Fibroblast of gingiva (primary cell): ENCODE measurements at places on chromosomes 13 and 19.

- peak; percentile 5 for DNase-seq
Measured at GRCh38 chr19:34254698-34255432, 511 bp downstream of the GARRE1 start.

GRCh38 chr19:44808463-44809371 lies at the start of gene BCAM:
BCAM (plus strand) TSS chr19:44809103; CDS start chr19:44809125, 22 bp downstream.
- DNase-seq: peak; percentile 57

DNA sequence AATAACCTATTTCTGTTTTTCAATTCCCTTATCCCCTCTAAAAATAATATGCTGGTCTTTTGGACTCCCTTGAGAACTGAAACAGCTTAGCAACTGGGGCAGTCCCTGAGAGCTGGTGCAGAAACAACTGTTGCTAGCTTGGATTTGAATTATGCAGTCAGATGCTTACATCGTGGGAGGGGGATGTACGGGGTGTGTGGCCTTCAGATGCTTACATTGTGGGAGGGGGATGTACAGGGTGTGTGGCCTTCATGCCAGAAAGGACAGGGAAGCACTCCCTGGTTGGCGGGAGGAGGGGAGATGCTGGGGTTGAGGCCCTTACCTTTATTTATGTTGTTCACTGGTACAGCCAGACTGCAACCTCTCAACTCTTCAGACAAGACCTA lies 25.6 kb downstream of the LRCH1 start:
- DNase-seq: no peak

DNA sequence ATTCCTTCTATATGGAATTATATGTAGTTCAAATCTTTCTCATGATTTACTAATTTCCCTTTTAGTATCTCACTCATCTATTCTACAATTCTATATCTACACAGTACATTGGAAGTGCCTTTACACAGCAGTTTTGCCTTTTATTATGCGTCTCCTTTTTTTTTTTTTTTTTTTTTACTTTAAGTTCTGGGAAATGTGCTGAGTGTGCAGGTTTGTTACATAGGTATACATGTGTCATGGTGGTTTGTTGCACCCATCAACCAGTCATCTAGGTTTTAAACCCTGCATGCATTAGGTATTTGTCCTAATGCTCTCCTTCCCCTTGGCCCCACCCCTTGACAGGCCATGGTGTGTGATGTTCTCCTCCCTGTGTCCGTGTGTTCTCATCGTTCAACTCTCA lies 1150.1 kb upstream of the PRR20A start:
- no peak for DNase-seq

- no peak for DNase-seq
Measured at GRCh38 chr13:113746143-113746525, 12.9 kb upstream of the TMEM255B start.

DNA sequence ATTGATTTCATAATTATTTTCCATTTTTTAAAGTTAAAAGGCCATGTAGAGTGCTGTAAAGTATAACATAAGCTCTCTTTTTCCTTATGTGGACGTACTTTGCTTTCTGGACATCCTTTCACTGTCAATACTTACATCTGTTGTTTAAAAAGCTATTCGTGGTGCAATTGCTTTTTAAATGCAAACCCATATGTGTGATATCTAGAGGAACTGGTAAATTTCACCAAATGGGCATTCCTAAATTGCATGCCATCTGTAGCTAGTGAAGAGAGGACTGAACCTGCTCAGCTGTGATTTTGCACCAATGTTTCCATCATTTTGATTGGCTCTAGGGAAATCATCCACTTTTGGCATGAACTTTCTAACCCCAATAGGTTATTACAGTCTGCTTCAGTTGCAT lies 129.4 kb downstream of the PCDH17 start:
- DNase-seq: no peak

- DNase-seq: peak; percentile 1
Measured at GRCh38 chr13:93559718-93560117, 333.1 kb downstream of the GPC6 start.

GRCh38 chr13:113548171-113548641 lies 36.3 kb upstream of the TFDP1 start:
- DNase-seq: peak; percentile 56

DNA sequence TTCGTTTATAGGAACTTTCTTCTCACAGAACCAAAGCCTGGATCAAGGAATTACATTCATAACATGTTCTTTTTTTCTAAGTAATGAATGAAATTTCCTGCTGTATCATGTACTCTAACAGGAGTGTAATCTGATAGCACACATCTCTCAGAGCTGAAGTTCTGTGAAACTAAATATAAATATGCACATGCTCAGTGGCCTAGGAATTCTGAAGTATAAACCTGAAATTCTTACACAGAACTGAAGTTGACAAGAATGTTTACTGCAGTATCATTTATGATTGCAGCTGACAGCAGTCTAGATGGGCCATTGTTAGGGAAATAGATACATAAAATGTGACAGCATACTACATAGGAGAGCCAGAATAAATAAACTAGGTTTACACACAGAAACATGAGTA lies 54.5 kb downstream of the USP12 start:
- peak; percentile 45 for DNase-seq

- no peak for DNase-seq
Measured at GRCh38 chr13:103898481-103898880, 832.3 kb upstream of the SLC10A2 start.

GRCh38 chr13:99981735-99982035 lies at the start of gene ZIC2:
ZIC2 (plus strand) TSS chr13:99981784; CDS start chr13:99982065, 281 bp downstream.
- DNase-seq: no peak

DNA sequence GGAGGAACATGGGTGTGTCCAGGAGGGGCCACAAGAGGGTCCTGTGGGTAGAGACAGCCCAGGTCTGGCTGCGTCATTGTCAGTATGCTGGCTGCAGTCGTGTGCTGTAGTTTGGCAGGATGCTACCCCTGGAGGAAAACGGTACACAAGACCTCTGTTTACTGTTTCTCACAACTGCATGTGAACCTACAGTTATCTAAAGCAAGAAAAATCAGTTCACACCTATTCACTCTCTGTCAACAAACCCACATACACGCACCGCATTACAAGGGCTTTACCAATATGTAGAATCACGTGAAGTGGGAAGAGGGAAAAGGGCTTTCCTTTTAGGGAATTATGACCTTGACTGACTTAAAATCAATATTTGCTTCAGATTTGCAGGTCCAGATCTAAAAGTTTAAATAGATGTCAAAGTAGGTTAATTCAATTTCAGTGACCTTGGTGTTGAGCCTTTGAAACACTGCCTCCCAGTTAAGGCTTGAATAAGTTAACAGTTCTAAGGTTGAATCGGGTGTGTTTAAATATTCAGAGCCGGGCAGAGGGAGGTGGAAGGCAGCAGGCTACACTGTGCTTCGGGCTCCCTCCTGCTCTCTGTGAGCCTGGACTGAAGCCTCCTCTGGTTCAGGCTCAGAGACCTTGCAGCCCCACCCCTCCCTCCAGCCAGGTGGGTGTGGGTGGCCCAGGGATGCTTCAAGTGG lies 17.2 kb upstream of the MCF2L start:
- no peak for DNase-seq

DNA sequence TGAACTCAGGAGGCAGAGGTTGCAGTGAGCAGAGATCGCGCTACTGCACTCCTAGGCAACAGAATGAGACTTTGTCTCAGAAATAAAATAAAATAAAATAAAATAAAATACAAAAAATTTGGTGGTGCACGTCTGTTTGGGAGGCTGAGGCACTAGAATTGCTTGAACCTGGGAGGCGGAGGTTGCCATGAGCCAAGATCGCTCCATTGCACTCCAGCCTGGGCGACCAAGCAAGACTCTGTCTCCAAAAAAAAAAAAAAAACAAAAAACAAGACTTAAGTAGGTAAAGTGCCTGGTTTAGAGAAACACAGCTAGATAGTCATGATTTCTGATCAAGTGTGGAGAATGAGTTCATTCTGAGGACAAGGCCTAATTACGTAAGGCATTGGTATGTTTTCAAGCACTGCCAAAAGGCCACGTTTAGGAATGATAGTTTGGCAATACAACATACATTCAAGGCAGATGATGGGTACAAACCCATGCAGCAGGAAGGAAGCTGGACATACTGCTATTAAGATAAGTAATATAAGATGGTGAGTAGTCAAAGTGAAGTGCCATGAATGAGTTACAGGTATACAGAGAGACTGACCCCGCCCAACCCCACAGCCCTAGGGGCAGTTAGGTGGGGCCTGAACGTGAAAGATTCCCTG lies 4.8 kb upstream of the UCHL3 start:
- DNase-seq: peak; percentile 89

GRCh38 chr13:36975172-36975571 lies 24.0 kb downstream of the ALG5 start:
- DNase-seq: no peak

GRCh38 chr19:6743066-6743465 lies 3.6 kb downstream of the TRIP10 start:
- no peak for DNase-seq

- DNase-seq: no peak
Measured at GRCh38 chr19:42627916-42628315, 33.2 kb upstream of the CEACAM8 start.

- DNase-seq: no peak
Measured at GRCh38 chr13:25860265-25860664, 191.6 kb downstream of the SHISA2 start.

DNA sequence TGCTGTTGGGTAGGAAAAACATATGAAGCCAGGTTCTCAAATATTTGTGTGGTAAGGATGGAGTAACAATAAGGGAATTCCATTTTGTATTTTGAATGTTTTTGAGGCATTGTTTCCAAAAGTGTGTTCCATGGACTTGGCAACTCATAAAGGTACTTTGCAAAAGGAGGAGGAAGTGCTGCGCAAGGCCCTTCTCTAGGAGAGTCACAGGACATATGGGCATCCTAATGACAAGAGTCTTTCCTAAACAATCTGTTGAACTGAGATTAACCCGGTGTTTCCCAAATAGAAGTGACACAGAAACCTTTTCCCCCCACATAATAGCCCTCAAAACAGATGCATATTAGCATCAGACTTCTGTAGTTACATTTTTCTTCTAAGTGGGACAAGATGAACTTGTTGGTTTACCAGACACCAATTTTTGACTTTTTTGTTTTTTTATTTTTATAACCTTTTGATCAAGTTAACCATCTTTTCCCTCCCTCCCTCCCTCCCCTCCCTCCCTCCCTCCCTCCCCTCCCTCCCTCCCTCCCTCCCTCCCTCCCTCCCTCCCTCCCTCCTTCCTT lies 209.3 kb downstream of the PCCA start:
- no peak for DNase-seq

DNA sequence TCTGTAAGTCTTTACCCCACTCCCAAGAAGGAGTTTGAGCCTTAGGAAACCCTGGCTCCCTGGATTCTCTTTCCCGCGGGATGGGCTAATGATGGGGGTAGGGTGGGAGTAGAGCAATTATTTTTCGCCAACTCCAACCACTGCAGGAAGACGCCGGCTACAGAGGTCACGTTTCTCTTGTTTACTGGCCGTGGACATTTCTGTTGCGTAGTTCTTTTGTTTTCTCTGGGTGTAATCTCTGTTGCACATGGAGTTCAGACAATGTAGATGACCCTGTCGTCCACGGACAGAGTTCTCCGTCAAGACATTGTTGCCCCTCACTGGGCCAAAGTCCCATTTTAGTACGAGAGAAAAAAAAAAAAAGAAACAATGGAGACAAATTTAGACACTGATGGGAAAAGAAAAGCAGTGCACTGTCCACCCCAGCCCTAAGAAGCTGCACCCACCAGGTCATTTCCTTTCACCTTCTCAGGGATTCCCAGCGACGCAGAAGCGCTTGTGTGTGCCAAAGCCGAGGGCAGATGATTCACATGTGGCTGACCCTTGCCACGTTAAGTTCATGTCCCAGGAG lies 133.9 kb upstream of the ARGLU1 start:
- no peak for DNase-seq

- no peak for DNase-seq
Measured at GRCh38 chr19:5152013-5152763, 183.3 kb downstream of the KDM4B start.

- DNase-seq: peak; percentile 61
Measured at GRCh38 chr13:94309997-94310855, 169.3 kb downstream of the DCT start.

- DNase-seq: peak; percentile 22
Measured at GRCh38 chr19:35828692-35829301, 16.2 kb upstream of the PRODH2 start.

DNA sequence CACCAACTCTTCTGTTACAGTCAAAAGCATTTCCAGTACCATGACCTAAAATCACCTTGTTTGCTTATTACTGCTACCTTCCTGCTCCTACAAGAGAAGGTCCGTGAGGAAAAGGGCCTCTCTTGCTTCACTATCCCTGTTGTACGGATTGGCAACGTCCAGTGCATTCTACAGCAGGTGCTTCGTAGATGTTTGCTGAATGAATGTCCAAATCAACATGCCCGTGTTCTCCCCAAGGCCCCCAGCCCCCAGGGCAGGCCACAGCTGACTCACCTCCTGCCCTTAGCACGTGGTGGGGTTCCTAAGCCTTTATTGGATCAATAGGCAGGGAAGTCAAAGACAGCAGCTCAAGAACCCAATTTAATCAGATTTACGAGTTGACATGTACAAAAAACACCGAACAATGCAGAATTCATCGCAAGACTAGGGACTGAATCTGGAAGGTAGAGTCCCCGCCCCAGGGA lies 5.5 kb upstream of the NAPA start:
- DNase-seq: no peak

DNA sequence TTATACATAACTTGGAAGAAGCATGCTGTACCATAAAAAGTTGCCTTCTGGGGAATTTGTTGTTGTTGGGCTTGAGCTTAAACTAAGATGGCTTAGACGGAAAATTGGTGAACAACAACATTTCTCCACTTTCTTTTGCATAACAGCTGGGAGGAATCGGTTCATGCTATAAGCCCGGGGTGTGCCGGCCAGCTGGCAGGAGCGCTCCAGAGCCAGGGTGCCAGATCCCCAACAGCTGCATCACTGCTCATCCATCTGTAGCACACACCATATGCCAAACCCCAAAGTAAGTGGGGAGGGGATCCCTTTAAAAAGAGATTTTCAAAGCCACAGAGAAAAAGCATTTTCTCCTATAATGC lies 419.5 kb upstream of the ARGLU1 start:
- no peak for DNase-seq

DNA sequence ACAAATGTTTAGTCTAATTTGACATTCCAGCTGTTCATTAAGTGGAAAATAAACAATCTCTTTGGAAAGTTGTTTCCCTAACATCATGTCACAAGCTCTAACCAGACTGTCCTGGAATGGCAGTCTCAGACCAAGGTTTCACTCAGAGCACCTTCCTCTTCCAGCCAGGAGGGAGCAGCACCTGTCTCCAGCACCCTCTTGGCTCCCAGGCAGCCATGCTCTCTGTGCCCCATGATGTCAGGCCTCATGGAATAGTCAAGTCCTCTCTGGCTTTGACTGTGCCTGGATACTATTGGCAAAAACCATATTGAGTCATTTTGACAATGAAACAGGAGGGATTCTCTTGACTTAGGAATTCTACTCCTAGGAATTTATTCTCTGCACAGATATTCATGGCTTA lies 171.4 kb downstream of the OXGR1 start:
- DNase-seq: peak; percentile 21

DNA sequence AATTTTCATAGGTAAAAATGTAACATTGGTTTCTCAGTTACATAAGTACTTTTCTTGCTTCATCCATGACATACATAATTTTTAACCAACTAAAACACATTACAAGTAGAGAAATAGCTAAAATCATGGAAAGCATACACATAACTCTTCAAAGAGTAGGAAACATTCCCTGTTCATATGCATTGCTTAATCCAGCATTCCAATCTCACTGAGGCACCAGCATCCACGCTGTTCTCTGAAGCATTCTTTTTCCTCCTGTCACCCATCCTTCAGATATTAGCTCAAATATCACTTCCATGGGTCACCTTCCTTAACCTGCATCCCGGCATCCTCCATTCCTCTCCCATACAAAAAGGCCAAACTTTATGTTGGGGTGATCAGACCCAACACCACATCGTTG lies 79.1 kb downstream of the ZNF254 start:
- DNase-seq: no peak

GRCh38 chr13:72489751-72490150 lies 237.7 kb downstream of the MZT1 start:
- DNase-seq: no peak
